Ureter (tissue), 1 donor: ENCODE measurements at places on chromosomes 12 and 14. TPM values are rescaled to one million over a fixed set of nuclear protein-coding genes. Genes with fewer than 3 reads are reported as not detected.

GRCh38 chr14:65141523-65141922, 39.2 kb upstream of the MAX start:
- DNase-seq, result no peak

- DNase-seq, result no peak
These were observed 319.8 kb downstream of the ALG10 start for GRCh38 chr12:34342048-34342447.

DNA sequence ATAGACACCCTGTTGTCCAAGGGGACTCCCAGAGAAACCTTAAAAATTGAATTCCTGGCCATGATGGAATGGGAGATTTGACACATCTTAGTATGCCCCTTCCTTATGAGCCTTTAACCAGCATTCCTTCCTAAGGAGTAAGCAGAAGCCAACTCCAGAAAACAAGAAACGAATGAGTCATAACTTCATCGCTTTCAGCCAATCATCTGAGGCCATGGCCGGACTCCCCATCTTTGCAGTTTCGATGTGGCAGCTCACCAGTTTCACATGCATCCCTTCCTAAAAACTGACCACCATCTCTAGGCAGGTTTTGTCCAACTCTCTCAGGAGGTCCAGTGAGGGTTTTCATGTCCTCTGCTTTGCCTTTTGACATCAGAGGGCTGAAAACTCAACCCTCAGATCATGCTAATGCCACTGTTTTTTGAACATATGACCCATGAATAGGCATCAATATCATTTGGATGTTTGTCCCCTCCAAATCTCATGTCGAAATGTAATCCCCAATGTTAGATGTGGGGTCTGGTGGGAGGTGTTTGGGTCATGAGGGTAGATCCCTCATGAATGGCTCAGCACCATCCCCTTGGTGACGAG, 19.9 kb downstream of the DAAM1 start:
- DNase-seq, result no peak

DNA sequence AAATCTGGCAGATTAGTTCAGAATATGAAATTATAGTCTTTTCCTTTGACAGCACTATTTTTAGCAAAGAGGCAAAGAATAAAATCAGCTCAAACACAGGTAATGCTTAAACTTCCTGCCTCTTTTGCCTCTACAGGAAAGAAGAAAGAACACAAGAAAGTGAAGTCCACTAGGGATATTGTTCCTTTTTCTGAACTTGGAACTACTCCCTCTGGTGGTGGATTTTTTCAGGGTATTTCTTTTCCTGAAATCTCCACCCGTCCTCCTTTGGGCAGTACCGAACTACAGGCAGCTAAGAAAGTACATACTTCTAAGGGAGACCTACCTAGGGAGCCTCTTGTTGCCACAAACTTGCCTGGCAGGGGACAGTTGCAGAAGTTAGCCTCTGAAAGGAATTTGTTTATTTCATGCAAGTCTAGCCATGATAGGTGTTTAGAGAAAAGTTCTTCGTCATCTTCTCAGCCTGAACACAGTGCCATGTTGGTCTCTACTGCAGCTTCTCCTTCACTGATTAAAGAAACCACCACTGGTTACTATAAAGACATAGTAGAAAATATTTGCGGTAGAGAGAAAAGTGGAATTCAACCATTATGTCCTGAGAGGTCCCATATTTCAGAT, 17.4 kb downstream of the TMPO start:
- DNase-seq, result no peak

GRCh38 chr12:67797753-67798152, 149.2 kb downstream of the DYRK2 start:
- no peak for DNase-seq

DNA sequence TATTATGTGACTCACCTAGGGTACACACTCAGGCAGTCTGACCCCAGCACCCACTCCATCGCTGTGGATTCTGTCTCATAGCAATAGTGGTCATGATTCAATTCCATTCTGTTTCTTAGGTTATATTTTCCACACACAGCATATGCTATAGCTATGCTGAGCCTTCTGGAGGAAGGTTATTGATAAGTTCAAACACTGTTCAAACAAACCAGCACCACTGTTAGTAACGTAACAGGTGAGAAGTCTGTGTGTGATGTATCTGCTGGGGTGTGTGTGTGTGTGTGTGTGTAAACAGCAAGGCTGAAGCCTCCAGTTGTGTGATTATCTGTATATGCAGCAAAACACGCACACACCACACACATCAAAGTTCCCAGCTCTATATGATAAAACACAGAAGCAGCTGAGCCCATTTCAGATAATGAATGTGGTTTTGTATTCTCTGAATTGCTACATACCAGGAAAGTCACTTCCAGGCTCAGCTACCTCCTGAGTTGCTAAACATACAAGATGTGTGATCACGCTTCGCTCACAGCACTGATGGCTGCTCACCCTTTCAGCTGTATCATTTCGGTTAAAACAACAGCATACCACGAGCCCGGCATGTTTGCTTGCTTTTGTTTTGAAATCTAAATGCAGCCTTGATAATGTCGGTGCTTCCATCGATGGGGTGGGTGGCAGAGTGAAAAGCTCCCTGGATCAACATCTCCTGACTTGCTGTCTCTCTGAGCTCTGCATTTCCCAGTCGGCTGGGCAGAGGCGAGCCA, 6.8 kb upstream of the SYNE3 start:
- DNase-seq, result no peak

GRCh38 chr12:57722716-57723629, 15.6 kb downstream of the AGAP2 start:
- no peak for DNase-seq

- DNase-seq, result no peak
These were observed 33.7 kb upstream of the CCNT1 start for GRCh38 chr12:48750215-48750614.

- DNase-seq, result no peak
These were observed 190.1 kb downstream of the BCL11B start for GRCh38 chr14:99081880-99082279.

DNA sequence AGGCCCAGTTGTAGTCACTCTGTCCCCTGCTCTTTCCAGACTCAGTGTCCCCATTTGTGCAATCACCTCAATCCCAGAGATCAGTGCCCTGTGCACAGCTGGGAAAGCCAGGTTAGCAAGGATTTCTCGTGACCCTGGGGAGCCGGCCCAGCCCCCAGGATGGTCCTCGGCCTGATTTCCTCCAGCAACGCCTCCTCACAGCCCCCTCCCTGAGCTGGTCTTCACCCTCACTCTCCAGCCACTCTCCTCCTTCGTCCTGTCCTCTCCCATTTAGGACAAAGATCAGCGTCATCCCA, 194.8 kb upstream of the C14orf180 start:
- no peak for DNase-seq

DNA sequence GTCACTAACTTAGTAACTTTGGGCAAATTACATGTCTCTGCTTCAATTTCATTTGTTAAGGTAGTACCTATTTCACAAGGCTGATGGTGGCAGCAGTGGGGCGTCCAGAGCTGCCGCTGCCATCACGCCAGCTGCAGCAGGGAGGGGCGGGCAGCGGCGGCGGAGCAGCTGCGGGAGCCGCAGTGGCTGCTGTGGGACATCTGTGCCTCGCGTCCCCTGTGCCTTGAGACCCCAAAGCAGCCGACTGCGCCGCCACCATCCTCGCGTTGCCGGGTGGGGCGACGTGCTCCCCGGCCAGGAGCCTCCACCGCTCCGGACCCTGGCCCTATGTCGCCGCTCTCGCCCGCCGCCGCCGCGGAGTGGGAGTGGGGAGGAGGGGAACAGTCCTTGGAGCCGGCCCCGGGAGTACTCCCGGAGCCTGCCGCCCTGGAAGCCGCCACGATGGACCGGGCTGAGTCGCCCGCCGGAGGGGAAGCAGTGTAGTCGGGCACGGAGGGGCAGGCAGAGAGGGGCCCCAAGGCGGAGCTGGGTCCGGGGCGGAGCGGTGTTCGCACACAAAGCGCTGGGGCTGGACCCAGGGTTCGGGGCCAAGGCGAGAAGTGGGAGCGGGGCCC, 51.4 kb downstream of the A2M start:
- DNase-seq, result peak; percentile 67

GRCh38 chr14:55301437-55302121, 30.4 kb downstream of the FBXO34 start:
- no peak for DNase-seq

- DNase-seq, result no peak
These were observed 15.3 kb downstream of the CCDC88C start for GRCh38 chr14:91402348-91402747.

GRCh38 chr12:67893022-67893580, 96.1 kb upstream of the IFNG-AS1 start:
- no peak for DNase-seq

GRCh38 chr12:20440408-20440807, 72.1 kb downstream of the PDE3A start:
- DNase-seq, result no peak

DNA sequence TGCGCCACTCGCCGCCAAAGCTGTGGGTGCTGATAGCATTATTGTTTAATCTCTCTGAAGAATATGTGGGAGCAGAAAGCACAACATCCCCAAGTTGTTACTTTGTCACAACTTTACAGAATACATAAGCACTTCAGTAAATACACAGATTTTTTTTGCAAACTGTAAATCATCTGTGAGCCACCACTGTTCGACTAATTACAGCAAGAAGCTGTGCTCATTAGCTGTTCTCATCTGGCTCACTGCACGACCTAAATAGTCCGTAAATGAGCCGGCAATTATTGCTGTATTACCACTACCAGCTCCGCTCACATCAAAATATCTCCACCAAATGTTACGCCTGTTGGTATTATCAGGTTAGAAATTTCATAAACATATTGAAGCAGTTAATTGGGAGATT, 228.9 kb upstream of the PRKD1 start:
- DNase-seq, result no peak

- no peak for DNase-seq
These were observed 12.6 kb upstream of the PRPH start for GRCh38 chr12:49282302-49282701.

GRCh38 chr14:87566991-87567390, 426.0 kb downstream of the GALC start:
- no peak for DNase-seq

GRCh38 chr14:75206190-75206589, 29.8 kb upstream of the TMED10 start:
- no peak for DNase-seq

- no peak for DNase-seq
These were observed 10.4 kb downstream of the ZDHHC22 start for GRCh38 chr14:77131206-77131605.

DNA sequence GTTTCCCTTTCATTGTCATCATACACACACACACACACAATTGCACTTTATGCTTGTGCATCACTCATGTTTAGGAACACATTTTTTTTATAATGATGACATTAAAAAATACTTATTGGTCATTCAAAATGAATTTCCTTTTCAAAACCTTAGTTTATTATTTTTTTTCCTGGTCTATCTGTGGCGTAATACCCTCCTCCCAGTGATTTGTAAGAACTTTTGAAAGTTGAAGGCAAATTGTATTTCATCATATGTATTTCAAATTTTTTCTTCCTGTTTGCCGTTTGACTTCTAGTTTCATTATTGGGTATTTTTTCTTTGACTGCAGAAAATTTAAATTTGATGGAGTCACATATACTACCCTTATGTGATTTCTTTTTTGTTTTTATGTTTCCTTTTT, 2.5 kb upstream of the LRRK2 start:
- no peak for DNase-seq

GRCh38 chr12:102298022-102298421, 100.4 kb upstream of the PMCH start:
- DNase-seq, result no peak

DNA sequence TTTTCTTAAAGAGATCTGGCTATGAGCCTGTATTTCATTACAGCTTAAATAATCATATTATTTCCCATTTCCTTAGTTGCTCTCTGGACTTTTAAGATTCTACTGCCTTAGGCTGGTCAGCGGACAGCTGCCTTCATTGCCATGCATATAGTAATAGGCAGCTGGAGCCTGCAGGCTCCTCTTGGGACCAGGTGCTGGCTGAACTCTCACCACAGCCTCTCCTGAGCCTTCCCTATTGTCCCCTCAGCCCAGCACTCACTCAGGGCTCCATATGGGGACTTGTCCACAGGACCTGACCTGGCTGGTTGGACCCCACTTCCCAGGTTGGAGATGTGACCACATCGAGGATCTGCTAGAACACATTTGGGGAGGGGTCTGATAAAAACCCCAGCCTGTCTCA, 405.4 kb downstream of the DPF3 start:
- DNase-seq, result no peak

DNA sequence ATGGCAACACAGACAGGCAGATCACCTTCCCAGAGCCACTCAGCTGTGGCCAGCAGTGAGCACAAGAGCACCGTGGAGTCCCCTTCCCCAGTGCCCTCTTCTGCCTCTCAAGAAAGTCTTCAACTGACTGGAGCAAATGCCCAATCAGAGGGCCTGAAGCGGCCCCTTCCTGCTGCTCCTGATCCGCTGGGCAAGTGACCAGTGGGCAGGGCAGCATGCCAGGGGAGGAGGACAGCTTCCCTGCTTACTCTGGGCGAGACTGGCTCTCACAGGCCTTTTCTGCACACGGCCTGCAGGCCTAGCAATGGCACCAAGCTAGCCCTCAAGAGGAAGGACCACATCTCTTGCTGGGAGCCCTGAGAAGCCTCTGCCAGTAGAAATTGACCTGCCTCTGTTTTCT, 890 bp downstream of the KRT71 start:
- DNase-seq, result no peak

DNA sequence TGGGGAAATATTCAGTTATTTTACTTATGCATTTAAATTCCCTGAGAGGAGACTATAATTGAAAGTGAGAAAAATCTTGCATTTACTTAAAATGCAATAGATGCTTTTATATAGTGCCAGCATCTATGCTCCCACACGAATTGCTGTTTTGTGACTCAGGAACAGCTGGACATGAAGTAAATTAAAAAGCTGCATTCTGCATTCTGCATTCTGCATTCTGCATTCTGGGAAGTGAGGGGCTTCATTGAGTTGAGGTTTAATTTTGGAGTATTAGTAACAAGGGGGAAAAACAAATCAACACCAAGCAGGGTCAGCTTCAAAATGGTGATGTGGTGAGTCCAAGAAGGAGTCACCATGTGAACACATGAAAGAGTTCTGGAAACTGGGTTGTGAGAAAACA, 101.2 kb downstream of the C12orf50 start:
- no peak for DNase-seq

Gene STAT6
- 280 TPM for total RNA-seq

Gene CPNE6
- total RNA-seq, result 1.5 TPM

Gene ITPK1
- 70.4 TPM for total RNA-seq

Gene SMCO2
- not detected for total RNA-seq

Gene ITPR2
- total RNA-seq, result 35.2 TPM

Gene PRB2
- total RNA-seq, result not detected

Gene ESRRB
- total RNA-seq, result 0.16 TPM

Gene BCAT1
- total RNA-seq, result 19.3 TPM

Gene CCDC175
- not detected for total RNA-seq

Gene TRHDE
- 12.1 TPM for total RNA-seq

Gene PSEN1
- 71.1 TPM for total RNA-seq

Gene GPR132
- 1.5 TPM for total RNA-seq

Gene OR4L1
- total RNA-seq, result not detected

Gene RTN1
- 5.2 TPM for total RNA-seq

Gene FMNL3
- total RNA-seq, result 12.6 TPM

Gene SLC16A7
- total RNA-seq, result 33.4 TPM

Gene TAS2R42
- total RNA-seq, result not detected

Gene TMED8
- total RNA-seq, result 13.3 TPM

Gene SERPINA1
- total RNA-seq, result 13.8 TPM

Gene RDH11
- 62.1 TPM for total RNA-seq
